ENCODE measurements at places on chromosomes 2 and 18.

DNA sequence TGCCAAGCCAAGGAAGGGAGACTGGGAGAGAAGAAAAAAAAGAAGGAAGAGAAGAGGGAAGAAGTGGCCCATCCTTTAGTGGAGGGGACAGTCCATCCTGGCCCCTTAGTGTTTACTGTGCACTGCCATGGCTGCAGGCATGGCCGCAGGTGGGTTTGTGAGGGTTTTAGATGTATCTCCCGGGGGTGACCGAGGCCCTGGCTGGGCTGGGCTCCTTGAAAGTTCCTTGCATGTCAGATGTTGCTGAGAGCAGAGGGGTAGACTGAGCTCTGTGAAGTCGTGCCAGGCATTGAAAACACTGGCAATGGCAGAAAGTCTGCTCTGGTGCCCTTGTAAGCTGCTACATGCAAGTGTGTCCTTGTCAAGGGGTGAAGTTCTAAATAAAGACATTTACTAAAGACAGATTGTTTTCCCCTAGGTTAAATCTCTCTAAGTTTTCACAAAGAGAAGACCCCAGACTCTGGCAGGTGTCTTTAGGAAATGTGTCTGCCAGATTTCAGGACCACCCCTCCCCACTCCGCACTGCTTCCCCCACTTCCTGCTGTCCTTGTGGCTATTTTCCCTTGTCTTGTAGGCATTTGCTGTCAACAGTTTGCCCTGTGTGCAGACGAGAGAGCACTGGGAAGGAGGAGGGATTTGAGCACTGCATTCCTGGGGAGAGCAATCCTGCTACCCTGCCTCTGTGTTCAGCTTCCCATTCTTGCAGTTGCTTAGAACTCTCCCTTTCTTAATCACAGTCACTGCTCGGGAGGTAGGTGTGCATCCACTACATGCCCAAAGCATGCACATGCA is 68.4 kb downstream of the ACOXL start:
- DNase-seq = no peak

DNA sequence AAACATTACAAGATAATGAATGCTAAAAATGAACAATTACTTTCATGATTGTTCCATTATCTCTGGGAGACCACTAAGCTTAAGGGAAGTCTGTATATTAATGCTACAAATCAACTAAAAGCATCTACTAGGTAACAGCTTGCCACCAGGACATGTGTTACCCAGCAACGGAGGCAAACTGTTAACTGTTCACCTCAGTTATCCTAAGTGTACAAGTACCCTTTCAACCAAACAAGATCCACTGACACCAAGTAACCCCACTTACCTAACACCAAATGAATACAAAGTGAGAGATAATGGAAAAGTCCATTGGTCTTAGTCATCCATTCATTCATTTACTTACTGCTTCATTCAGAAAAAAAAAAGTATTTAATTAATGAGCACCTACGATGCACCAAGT is 54.7 kb upstream of the KIDINS220 start:
- DNase-seq = no peak

GRCh38 chr18:79459946-79460480 is 64.3 kb downstream of the NFATC1 start:
- DNase-seq = no peak

DNA sequence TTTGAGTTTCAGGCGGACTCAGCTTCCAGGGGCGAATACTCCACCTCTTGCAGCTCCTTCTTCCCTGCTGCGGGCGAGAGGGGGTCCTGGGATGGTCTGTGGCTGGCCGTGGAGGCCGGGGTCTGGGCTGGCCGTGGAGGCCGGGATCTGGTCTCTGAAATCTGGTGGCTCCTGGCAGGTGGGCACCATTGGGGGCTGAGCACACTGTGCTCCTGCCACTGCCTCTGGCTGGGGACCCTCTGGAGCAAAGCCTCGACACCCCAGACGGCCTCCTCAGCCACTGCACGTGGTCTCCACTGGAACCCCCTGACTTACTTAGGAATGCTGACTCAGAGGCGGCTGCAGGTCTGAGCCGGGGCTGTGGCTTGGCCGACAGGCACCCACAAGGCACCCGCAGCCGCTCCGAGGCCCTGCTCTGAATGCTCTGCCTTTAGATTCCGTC is 100.1 kb upstream of the ALKAL2 start:
- DNase-seq = no peak

- DNase-seq = no peak
These were observed 3.5 kb downstream of the CNNM4 start for GRCh38 chr2:96764253-96764637.

All from activated T-helper 1 cell treated with Interleukin-2 at 50 U/mL for 16 hours (primary cell).